ENCODE measurements at places on chromosomes 1 and 21. TPM values are rescaled to one million over a fixed set of nuclear protein-coding genes. Genes with fewer than 3 reads are reported as not detected.
A peak's percentile ranks its signal among the peaks of the same experiment; 100 is the strongest.

- peak; percentile 73 for DNase-seq
Measured at GRCh38 chr1:76292418-76293184, 218.1 kb downstream of the ST6GALNAC3 start.

- no peak for DNase-seq
Measured at GRCh38 chr1:27293915-27294314, 28.0 kb upstream of the TMEM222 start.

GRCh38 chr1:70327306-70328076 is 27.0 kb downstream of the ANKRD13C start:
- no peak for DNase-seq

SELE gene
- total RNA-seq, result not detected

RGS16 gene
- total RNA-seq, result not detected

LCE1D gene
- total RNA-seq, result not detected
